ENCODE measurements at places on chromosomes 6 and 20.
A peak's percentile ranks its signal among the peaks of the same experiment; 100 is the strongest.

- no peak for DNase-seq
These were observed 35.3 kb downstream of the GPR6 start for GRCh38 chr6:110013386-110013785.

GRCh38 chr6:161139766-161140553, 133.9 kb downstream of the AGPAT4 start:
- DNase-seq, result no peak

DNA sequence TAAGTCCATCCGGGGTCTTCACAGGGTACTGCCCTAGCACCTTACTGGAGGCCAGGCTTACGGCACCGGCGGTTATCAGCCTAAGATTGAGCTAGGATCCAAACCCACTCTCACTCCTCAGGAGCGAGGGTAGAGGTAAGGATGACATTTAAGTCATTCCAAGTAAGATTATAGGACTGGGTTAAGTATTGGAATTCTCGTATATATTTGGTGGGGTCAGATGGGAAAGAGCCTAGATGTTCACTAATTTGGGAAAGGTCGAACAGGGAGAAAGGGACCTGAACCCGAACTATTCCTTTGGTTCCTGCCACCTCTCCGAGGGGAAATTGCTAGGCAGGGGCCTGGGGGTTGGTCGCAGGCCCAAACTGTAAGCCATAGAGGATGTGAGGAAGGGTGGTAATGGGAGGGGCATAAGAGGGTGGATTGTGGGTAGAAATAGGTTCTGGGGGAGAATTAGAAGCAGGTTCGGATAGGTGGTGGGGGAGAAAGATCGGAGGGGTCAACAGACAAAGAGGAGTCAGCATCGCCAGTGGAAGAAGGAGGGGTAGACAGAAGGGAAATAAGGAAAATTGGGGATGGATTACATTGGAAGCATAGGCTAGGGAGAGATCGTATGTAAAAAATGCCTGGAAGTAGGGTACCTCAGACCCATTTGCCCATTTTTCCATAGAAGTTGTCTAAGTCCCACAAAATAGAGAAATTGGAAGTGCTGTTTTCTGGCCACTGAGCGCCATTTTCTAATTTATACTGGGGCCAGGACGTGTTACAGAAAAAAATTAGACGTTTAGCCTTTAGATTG, 747.1 kb upstream of the ADGRB3 start:
- no peak for DNase-seq

DNA sequence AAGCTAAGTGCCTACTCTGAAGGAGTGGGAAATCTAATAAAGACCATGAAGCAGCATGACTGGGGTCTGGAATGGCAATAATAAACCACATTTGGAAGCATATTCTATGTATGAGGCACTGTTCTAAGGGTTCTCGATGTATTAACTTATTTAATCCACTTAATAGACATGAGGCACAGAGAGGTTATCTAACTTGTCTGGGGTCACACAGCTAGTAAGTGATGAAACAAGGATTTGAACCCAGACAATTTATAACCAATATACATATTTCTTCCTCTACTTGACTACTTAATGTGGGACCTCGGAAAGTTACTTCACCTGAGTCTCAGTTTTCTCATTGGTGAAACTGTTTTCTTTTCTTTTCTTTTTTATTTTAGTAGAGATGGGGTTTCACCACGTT, 131.3 kb downstream of the PDSS2 start:
- DNase-seq, result no peak

DNA sequence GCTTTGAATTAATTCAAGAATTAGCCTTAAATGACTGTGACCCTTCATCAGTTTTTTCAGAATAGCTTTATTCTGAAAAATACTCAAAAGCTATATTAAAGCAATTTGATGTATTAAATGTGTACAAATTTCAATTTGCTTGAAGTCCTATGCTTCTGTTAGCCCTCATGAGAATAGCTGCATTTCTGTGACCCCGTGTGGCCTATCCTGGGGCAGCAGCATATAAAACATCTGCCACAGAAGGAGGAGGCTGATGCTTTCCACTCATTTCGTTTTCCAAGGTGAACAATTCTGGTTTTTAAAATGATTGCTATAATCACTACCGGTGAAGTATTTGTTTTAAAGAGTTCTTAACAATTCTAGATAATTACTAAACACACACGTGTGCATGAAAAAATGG, 360.3 kb downstream of the BTBD9 start:
- no peak for DNase-seq

- peak; percentile 57 for DNase-seq
These were observed 121.9 kb downstream of the MTHFD1L start for GRCh38 chr6:150987371-150987828.

DNA sequence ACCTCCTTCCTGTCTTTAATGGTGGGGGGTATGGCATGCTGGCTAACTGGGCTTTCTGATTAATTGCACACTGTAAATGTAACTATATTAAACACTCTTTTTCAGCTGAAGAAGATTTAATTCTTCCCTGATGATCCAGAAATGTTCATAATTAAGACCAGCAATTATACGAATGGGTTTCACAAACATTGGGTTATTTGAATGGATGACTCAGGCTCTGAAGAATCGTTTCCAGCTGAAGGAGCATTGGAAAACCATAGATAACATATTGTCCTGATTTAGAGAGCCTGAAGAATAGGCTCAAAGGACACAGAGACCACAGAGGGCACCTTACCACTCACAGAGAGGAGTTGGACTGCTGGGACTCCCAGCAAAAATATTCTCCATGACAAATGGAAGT, 130.7 kb upstream of the SSTR4 start:
- no peak for DNase-seq

DNA sequence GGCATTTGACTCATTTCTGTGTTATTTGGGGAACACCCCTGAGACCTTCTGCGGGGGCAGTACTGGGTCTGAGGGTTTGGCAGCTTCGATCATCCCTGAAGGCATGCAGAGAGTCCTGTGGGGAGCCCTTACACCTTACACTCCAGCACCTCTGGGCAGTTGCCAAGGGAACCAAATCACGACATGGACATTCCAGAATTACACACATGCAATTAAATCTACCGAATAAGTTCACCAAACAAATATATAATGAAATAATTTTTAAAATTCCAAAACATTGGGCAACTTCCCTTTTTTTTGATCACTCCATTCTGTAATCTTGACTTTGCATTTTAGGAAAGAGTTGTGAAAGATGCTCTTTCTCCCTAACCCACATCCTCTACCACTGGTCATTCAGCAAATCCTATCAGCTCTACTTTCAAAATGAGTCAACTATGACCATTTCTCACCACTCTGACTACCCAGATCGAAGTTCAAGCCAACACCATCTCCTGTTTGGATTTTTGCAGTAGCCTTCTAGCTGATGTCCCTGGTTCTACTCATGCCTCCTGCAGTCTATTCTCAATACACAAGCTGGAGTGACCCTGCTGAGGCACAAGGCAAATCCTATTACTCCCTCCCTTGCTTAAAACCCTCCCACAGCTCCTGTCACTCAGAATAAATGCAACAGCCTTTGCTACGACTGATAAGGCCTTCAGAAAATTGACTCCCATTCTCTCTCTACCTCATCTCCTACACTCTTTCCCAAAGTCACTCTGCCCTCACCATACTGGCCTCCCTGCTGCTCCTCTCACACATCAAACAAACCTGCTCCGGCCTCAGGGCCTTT, 533.3 kb downstream of the HACE1 start:
- DNase-seq, result no peak

DNA sequence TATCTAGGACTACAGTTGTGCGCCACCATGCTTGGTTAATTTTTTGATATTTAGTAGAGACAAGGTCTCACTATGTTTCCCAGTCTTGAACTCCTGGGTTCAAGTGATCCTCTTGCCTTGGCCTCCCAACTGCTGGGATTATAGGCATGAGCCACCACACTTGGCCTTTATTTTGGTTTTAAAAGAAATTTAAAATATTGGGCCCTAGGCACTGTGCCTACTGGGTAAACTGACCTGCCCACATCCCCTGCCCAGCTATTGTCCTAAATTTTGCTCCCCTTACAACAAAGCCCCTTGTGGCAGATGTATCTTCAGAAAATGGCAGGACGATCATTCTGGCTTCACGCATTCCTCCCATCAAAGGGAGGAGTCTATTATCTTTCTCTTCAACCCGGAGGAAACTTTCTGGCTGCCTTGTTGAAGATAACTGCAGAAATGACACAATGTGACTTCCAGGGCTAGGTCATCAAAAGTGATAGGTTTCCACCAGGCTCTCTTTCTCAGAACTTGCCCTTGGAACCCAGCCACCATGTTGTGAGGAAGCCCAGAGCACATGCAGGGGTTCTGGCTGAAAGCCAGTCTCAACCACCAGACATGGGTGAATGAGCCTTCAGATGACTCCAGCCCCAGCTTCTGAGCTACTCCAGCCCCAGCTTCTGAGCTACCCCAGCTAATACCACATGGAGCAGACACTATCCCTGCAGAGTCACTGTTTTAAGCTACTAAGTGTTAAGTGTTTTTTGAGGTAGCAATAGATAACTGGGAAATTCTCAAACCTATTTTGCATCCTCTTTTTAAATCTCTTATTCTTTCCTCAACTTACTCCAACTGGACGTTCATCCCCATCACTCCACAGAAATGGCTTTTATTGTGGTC, 4.6 kb upstream of the GUCA1B start:
- no peak for DNase-seq

DNA sequence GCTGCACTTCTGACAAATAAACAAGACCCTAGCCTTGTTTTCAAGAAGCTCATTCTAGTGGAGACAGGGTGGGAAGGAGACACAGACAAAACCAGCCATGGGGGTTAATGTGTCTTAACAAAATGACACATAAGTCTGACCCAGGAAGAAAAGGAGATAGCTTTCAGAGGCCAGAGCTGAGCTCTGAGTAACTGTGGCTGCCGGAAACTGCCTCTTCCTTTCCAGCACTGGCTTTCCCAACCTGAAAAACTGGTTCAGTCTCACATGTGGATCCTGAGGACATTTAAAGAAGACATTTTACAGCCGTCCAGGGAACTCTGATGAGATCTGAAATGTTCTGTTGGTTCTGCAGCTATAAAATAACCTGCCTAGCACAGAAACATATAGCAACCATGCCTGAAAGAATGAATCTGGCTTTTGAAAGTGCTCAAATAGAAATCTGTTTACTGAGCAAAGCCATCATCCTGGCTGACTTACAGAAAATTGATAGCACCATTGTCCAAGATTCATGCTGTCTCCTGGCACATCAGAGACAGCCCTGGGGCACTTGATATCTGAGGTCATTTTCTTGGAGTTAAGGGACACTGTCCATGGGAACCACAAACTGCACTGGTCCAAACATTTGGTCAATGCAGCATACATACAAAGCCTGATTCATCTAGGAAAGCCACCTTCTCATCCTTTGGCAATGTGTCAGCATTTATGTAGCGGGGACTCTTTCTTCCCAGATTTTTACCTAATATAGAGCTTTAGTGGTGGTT, 83.2 kb upstream of the PAX1 start:
- DNase-seq, result no peak

- no peak for DNase-seq
These were observed 231.0 kb upstream of the GMDS start for GRCh38 chr6:2476376-2476775.

- DNase-seq, result no peak
These were observed 88.6 kb downstream of the ERMARD start for GRCh38 chr6:169839898-169840631.

DNA sequence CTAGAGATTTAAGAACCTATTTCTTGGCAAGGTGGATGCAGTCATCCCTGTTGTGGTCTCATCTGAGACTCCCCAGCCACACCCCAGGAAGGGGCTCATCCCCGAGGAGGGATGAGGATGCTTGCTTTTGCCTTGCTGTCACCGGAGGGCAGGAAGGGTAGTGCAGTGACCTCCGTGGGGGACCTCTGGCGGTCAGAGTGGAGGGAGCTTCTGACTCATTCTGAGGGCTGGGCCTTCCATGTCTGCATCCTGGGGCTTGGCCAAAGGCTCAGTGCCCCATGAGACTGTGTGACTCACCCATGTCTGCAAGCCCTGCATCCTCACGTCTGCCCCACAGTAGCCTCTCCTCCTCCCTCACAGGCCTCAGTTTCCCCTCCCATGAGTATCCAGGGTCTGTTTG, 38.7 kb downstream of the UQCC2 start:
- no peak for DNase-seq

DNA sequence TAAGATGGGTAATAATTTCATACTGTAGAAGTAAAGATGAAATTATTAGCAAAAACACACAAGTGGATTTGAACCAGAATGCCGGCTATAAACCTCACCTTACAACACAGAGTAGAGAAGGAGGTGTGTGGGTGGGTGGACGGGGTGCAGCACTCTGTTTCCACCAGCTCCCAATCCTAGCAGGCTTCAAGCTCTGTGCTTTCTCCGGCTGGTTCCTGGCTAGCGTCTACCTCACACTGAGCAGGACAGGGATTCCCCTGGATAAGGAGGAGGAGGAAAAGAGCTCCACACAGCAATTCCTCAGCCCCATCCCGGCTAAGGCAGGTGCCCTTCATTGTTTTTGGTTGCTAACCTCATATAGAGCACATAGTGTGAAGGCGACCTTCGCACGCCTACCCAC, 453.3 kb downstream of the C6orf118 start:
- no peak for DNase-seq

GRCh38 chr6:390914-391558, 516 bp upstream of the IRF4 start:
- DNase-seq, result peak; percentile 44

DNA sequence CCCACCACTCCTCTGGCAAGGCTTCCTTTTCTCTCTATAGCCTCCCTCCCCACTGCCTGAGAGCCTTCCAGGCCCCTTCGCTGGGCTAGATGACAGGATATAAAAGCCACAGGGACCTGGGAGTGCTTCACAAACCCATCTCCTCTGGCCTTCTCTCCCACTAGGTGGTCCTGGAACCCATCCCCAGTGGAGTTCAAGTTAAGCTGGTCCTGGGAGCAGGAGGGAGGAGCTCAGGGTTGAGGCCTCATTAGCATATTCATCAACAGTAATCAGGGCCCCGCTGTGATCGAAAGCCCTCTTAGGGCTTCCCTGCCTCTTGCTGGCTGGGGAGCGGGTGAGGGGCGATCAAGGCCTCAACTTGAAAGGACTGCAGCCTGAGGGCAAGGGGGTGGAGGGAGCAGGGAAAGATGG, 9.1 kb downstream of the EBF4 start:
- no peak for DNase-seq

DNA sequence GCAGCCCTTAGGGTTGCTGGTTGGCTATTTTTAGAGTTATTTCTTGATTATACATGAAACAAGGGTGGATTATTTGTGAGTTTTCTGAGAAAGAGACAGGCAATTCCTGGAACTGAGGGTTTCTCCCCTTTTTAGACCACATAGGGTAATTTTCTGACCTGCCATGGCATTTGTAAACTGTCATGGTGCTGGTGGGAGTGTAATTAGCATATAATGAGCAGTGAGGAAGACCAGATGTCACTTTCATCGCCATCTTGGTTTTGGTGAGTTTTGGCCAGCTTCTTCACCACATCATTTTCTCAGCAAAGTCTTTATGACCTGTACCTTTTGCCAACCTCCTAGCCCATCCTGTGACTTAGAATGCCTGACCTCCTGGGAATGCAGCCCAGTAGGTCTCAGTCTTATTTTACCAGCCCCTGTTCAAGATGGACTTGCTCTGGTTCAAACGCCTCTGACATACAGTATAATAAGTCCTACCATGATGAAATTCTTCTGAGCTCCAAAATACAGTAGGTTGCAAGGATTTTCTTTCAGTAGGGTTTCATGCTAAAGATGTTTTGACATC, 117.1 kb downstream of the ISM1 start:
- DNase-seq, result no peak
